T-cell (primary cell): ENCODE measurements at places on chromosomes 5 and 9.

- DNase-seq, result no peak
Measured at GRCh38 chr5:9775339-9775738, 145.2 kb upstream of the TAS2R1 start.

- DNase-seq, result no peak
Measured at GRCh38 chr5:113552620-113553019, 39.1 kb downstream of the YTHDC2 start.

- no peak for DNase-seq
Measured at GRCh38 chr9:109467936-109468335, 30.2 kb downstream of the PTPN3 start.

- DNase-seq, result no peak
Measured at GRCh38 chr5:153099328-153099727, 391.1 kb upstream of the GRIA1 start.

DNA sequence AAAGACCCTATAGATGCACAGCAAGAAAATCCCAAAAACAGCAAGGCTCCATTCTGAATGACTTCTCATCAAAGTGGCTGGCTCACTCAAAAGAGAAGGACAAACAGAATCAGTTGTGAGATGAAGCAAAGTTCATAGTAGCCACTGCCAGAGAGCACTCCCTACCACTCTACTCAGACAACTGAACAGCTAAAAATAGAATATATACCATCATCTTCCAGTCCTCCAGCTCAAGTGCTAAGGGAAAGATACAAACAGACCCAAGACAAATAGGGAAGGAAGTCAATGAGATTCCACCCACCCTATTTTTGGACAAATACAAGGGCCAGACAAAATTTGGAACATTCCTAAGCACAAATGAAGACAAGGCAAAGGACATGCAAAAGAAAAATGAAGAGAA is 20.6 kb downstream of the GNAQ start:
- DNase-seq, result no peak

DNA sequence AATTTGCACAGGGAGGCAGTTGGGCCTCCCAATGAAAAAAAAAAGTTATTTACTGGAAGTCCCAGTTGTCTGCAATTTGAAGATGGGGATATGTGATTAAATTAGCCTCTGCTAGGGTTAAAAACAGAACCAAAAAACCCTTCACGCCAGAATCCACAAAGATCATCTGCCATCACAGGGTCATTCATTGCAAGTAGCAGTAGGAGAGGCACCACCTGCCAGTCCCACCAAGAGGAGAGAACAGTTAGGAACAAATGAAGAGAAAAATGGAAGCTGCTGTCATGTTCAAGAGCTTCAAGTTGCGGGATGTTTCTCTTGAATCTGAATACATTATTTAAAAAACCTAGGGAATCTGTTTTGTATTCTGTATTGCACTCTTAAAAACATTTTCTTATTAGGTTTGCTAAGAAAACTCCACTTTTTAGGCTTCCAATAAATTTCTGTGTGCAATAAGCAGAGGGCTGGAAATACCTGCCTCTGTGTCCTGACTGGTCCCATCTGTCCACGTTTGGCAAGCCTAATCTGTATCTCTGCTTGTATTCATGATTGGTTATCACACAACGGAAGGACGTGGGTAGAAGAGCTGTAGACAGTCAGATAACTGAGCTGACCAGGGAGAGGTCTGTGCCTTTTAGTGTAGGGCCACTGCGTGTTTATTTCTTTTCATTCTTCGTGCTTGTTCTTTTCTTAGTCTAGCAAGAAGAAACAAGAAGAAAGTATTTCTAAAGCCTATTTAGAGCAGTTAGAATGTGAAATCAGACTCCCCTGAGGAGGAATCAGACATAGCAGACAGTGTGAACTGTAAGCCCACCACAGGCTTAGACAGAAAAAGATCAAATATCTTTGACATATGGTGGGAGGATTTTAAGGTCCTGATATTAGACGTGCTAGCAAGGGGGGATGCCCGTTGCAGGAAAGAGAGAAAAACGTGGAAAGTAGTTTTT is 630.6 kb upstream of the SEMA6A start:
- no peak for DNase-seq

DNA sequence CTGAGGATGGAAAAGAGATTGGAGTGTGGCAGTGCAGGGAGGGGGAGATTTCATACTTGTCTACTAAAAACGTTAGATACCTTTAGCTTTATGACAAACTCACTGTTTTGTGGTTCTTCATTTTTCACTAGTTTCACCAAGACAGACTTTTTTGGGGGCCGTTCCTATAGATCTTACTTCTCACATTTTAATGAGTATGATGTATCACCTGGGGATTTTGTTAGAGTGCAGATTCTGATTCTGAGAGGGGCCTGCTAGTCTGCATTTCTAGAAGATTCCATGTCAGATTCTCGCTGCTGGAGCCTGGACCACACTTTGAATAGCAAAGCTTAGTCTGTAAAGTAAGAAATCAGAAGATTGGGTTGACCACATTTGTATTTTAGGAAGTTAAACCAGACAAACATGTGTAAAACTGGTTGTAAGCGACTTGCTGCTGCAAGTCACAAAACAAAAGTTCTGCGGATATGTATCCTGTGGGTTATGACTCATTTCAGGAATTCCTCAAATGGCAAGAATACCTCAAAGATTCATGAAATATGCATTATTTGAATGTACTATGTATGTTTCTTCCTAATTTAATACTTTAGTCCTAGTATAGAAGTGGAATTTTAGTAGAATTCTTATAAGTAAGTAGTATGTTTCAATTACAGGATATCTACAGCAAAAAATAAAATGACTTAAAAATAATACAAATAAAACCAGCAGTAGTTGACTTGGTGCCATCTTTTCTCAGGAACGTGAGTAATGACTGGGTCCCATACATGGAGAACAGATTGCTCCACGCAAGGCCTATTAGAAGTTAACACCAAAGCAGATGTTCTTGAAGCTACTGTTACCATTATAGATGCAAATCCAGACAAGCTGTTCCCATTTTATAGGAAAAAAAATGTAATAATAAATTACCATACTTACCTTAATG is 27.8 kb downstream of the NFIL3 start:
- DNase-seq, result no peak

DNA sequence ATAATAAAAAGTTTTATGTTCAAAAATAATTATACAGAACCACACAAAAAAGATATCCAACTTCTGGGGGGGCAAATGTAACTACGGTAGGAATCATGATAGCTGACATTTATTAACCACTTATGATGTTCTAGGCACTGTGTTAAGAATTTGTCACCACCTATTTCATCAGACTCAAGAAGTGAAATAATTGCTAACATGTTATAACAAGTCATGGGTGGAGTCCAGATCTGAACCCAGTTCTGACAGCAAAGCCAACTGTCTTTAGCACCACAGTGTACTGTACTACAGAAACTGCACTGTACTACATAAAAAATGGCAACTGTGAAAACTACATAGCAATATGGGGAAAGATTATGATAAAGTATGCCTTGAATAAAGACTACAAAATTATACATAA is 3.0 kb upstream of the SAP30L start:
- no peak for DNase-seq
